ENCODE measurements at places on chromosomes 6 and 20.

DNA sequence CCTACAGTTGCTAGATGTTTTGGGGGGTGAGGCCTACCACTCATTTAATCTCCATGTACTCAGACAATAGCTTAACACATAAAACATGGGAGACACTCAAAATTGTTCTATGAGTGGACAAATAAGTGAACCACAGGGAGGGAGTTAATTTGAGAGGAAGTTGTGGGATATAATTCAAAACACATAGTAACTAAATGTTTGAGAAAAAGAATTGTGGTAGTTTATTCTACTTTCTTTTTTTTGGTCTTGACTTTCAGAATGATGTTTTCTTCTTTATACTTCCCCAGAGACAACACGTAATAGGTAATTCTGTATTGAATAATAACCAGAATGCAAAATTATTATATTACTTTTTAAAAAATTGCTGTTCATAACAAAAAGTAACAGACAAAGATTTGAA is 453.8 kb downstream of the RFPL4B start:
- DNase-seq: no peak

DNA sequence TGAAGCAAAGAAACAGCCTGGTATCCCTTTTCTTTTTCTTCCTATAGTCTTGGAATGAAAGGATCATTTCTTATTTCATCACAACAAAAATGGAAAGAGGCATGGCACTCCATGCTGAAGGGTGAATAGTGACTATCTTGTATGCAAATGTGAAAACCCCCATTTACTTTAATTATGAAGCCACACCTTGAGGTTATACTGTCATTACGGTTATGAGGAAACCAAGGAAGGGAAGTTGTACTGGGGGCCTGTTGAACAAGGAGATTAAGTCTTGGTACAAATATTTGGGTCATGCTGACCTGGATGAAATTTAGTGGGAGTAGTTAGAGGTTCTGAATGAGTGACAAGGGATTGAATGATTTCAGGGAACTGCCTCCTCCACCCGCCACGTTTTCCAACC is 8.7 kb upstream of the STXBP5 start:
- DNase-seq: no peak

DNA sequence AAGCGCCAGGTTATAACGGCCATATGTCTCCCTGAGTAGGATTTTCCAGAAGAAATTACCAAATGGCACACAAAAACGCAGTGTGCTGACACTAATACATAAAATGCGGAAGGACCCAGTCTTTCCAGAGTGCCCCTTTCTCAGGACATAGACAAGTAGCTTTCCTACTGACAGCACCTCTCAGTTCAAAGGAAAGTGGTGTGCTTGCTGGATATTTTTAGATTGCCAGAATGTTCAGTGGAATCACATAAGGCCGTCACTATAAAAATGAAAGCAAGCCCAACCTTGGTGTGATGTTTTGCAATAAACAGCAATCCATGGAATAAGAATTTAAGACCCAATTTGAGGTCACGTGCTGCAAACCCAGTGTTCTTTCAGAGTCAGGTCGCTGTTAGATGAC is 135.5 kb upstream of the AGPAT4 start:
- no peak for DNase-seq

GRCh38 chr20:60587986-60588385 is 629.8 kb downstream of the CDH26 start:
- no peak for DNase-seq
